ENCODE measurements at places on chromosomes 7 and 10.

DNA sequence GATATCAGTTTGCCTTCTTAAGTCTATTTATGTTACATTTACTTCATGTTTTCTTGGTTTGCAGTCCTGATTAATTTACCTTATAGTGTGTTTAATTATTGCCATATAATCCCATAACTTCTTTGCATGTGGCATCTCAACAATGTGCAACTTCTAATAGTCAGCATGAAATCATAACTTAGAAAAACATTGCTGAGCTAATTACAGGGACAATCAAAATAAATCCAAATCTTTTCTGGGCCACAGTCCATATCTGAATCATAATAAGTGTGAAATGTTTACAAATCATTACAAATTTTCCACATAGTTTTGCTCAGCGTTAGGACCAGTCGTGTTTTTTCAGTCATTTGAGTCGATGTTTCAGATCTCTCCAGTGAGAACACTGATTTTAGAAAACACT, 29.1 kb upstream of the CABCOCO1 start:
- no peak for DNase-seq

DNA sequence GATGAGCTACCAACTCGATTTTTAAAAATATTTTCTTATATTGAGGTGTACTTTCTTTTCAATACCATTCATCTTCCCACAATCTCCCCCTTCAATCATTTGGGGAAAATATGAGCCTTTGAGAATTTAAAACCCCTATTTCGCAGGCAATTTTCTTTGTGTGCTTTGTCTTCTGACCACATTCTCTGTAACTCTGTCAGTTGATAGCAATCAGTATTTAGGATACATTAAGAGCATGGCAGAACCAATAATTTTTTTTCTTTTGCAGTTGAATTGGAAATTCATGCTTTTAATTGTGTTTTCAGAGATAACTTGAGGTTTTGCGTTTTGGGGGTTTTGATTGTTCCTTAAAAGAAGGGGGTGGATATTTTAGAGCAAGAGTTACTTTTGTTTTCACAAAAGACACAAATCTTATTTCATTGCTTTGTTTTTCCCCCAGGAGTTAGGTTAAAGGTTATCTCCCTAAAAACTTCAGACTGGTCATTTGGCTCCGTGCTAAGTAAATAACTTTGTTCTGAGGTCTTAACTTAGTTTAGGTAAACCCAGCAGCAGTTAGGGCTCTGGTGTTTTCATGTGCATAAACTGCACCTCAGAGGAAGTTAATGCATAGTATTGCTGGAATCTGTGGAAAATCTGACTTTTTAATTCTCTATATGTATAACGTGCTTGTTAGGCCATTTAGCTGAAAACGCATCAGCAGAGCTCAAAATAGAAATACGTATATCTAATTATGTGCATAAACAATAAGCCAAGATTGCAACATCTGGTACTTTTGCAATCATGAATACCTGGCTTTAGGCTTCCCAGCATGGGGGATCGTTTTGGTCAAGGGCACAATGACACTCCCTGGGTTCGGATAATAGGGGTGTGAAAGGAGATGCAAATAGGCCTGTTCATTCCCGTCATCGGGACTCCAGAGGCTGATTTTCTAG, 676.4 kb upstream of the ANKRD30A start:
- DNase-seq = no peak

DNA sequence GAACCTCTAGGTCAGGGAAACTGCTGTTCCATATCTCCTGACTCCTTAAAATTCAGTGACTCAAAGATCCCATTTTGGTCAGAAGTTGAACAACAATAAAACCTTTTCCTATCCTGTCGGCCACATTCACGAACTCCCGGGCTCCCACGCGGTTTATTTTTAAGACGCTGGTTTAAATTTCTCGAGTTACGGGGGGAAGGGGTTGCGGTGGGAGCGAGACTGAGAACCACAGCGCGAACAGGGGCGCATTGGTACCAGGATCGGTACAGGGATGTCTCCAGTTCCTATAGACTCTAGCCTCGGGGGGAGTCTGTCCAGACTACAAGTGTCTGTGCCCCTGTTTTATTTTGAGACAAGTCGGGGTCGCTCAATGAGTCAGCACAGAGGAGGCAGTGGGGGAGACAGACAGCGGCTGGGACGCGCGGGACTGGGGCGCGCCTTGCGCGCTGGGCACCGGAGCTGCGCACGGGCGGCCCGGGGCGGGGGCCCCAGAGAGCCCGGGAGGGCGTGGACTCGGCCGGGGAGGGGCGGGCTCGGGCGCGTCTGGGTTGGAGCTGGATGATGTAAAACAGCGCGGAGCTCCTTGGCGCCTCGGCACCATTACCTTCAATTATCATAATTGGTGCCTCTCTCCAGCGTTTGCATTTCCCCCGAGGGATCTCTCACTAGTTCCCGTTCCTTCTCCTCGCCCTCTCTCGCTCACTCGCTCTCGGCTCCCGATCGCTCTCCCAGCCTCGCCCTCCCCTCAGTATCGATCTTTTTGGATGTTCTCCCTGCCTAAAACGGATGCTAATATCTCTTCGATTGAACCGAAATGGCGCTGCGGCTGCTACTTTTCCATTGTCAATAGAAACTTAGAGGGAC, 8.7 kb upstream of the BAMBI start:
- DNase-seq = no peak

- no peak for DNase-seq
These were observed 29.5 kb upstream of the LRRC17 start for GRCh38 chr7:102883098-102883860.

GRCh38 chr7:131897016-131897789, 340.8 kb upstream of the PODXL start:
- DNase-seq = no peak

DNA sequence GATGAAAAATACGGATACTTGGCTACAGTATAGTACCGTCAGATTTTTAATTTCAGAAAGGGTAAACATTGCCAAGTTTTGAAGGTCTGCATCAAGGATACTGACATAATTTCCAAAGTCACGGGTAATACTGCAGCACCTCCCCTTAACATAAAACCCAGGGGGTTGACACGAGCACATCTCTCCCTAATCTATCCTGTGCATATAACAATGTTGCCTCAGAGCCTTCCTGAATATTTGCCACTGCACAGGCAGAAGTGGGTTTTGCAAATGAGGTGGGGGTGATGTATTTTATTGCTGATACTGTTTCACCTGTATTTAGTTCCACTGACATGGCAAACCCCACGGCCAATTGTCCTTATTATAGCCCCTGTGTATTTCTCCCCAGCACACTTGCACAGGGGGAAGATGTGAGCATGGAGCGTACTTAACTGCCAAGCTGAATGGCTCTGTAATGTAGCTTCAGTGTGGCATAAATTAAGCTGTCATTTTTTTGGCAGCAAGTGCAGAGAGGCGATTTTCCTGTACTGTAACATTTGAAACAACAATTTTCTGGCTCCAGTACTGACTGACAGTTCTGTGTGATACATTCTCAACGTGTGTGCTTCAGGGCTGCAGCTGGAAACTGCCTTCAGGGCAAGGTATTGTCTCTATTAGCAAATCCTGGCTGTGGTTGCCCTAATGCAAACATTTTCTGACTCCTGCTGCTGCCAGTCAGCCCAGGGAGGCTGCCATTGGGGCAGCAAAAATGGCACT, 299.6 kb upstream of the SP4 start:
- no peak for DNase-seq

DNA sequence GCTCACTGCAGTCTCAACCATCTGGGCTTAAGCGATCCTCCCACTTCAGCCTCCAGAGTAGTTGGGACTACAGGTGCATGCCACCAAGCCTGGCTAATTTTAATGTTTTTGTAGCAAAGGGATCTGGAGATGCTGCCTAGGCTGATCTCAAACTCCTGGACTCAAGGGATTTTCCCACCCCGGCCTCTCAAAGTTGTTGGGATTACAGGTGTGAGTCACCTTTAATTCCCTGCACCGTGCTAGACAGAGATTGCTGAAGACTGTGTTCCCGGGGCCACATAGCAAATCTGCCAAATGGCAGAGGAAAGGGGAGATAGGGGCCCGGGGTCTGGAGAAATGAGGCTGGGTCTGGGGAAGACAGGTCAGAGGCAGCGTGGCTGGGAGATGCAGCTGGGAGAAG, 20.6 kb upstream of the PSMG3 start:
- DNase-seq = no peak

Measured in GM20000 (cell line).